ENCODE measurements at places on chromosomes 6 and 20. TPM values are rescaled to one million over a fixed set of nuclear protein-coding genes. Genes with fewer than 3 reads are reported as not detected.

- H3K36me3 ChIP-seq, result no peaks in the 10 kb centered on the region
- H3K27ac ChIP-seq, result no peak overlapping the region
- no peak overlapping the region for H3K4me3 ChIP-seq
- no peak for DNase-seq
These were observed 1.7 kb downstream of the C20orf204 start for GRCh38 chr20:64037498-64038213.

GRCh38 chr6:101396548-101397173, 3.2 kb downstream of the GRIK2 start:
- H3K4me1 ChIP-seq, result peaks cover 2% of the 10 kb centered on the region
- H3K27me3 ChIP-seq, result peaks cover 65% of the 10 kb centered on the region
- H3K4me3 ChIP-seq, result no peak overlapping the region
- no peak overlapping the region for H3K27ac ChIP-seq
- peak; percentile 83 for DNase-seq

- DNase-seq, result no peak
- H3K4me3 ChIP-seq, result no peak overlapping the region
- H3K27ac ChIP-seq, result no peak overlapping the region
- no peaks in the 10 kb centered on the region for H3K27me3 ChIP-seq
- no peaks in the 10 kb centered on the region for H3K36me3 ChIP-seq
These were observed 30.0 kb upstream of the SMIM29 start for GRCh38 chr6:34278833-34279232.

DNA sequence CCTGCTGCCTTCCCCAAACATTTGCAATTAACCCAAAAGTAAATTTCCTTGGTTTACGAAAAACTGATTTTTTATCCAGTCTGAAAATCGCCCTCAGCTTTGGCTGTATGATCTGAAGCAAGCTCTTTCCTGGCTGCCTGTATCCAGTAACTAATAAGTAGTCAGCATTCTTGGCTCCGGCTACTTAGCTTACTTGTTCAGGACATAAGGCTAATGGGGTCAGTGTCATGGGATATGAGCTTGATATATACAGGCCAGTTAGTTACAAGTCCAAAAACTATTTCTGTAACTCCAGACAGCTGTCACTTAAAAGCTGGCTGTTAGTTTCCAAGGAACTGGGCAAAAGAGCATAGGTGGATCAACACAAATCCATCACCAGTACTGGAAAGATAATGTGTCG, 56.2 kb downstream of the KHDC1L start:
- no peaks in the 10 kb centered on the region for H3K27me3 ChIP-seq
- no peak overlapping the region for H3K27ac ChIP-seq
- no peaks in the 10 kb centered on the region for H3K36me3 ChIP-seq
- no peaks in the 10 kb centered on the region for H3K4me1 ChIP-seq
- no peak overlapping the region for H3K4me3 ChIP-seq

DNA sequence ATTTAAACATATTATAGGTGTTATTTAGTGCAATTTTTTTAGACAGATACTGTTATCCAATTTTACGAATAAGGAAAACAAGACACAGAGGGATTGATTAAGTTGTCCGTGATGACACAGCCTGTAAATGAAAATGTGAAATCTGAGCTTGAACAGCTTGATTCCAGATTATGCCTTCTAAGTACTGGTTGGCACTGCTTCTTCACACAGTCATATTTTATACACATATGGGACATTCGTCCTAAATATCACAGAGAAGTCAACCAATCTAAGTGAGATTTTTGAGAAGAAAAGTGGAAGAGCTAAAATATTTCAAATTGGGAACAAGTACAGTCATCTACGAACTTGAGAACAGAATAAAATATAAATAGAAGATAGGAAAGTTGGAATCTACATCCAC, 756.3 kb downstream of the BCKDHB start:
- no peak overlapping the region for H3K4me3 ChIP-seq
- no peak for DNase-seq
- no peaks in the 10 kb centered on the region for H3K4me1 ChIP-seq
- H3K27ac ChIP-seq, result no peak overlapping the region

DNA sequence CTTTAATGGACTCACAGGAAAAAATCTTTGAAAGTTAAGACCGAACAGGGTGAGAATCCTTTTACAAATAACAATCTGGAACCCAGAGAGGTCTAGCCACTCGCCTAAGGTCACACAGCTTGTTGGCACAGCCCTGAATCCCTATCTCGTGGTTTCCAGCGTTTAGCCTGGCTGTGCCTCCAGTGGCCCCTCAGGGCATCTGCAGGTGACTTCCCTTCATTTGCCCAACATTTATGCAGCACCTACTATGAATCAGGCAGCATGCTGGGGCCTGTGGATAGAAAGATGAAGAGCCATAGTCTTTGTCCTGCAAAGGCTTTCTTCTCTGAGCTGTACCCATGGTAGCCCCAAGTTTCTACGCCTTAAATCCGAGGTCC, 2.6 kb upstream of the NR2E1 start:
- peaks cover 100% of the 10 kb centered on the region for H3K27me3 ChIP-seq
- H3K36me3 ChIP-seq, result no peaks in the 10 kb centered on the region
- no peak overlapping the region for H3K4me3 ChIP-seq
- H3K27ac ChIP-seq, result no peak overlapping the region

- H3K4me3 ChIP-seq, result no peak overlapping the region
- no peak overlapping the region for H3K27ac ChIP-seq
- H3K27me3 ChIP-seq, result no peaks in the 10 kb centered on the region
- no peaks in the 10 kb centered on the region for H3K4me1 ChIP-seq
These were observed 23.1 kb downstream of the ACOT13 start for GRCh38 chr6:24689964-24690363.

GRCh38 chr6:107460083-107460631, 793 bp upstream of the PDSS2 start:
- peak overlapping the region; percentile 83 for H3K27ac ChIP-seq
- H3K36me3 ChIP-seq, result no peaks in the 10 kb centered on the region
- H3K4me1 ChIP-seq, result no peaks in the 10 kb centered on the region
- H3K27me3 ChIP-seq, result no peaks in the 10 kb centered on the region
- peak overlapping the region; percentile 53 for H3K4me3 ChIP-seq
- DNase-seq, result no peak

GRCh38 chr6:79718509-79719247, 87.5 kb downstream of the SH3BGRL2 start:
- H3K27me3 ChIP-seq, result no peaks in the 10 kb centered on the region
- no peak for DNase-seq
- no peak overlapping the region for H3K27ac ChIP-seq
- no peak overlapping the region for H3K4me3 ChIP-seq

GRCh38 chr6:40947876-40948526, 91.0 kb downstream of the UNC5CL start:
- no peak overlapping the region for H3K27ac ChIP-seq
- H3K4me1 ChIP-seq, result peaks cover 16% of the 10 kb centered on the region
- H3K36me3 ChIP-seq, result no peaks in the 10 kb centered on the region
- H3K27me3 ChIP-seq, result no peaks in the 10 kb centered on the region
- H3K4me3 ChIP-seq, result no peak overlapping the region

DNA sequence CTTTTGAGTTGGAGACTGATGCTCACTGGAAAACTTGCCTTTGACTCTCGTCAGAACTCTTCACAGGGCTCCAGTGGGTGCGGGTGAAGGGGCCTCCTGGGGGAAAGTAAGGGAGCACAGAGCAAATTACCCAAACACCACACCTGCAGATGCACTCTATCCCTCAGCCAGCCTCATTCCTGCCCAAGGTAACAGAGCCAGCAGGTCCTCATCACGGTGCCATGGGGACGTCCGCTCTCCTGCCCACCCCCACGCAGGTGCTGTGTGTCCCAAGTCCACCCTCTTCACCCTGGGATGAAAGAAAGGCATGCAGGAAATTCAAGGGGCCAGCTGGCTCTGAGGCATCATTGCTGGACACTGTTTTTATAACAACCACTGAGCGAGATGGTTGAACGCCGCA, 269.0 kb downstream of the SMOC2 start:
- no peak overlapping the region for H3K27ac ChIP-seq
- DNase-seq, result no peak
- H3K36me3 ChIP-seq, result no peaks in the 10 kb centered on the region
- H3K27me3 ChIP-seq, result no peaks in the 10 kb centered on the region
- H3K4me3 ChIP-seq, result no peak overlapping the region

- no peaks in the 10 kb centered on the region for H3K36me3 ChIP-seq
- no peaks in the 10 kb centered on the region for H3K27me3 ChIP-seq
- H3K4me3 ChIP-seq, result no peak overlapping the region
- H3K27ac ChIP-seq, result no peak overlapping the region
- H3K4me1 ChIP-seq, result no peaks in the 10 kb centered on the region
These were observed 85.9 kb downstream of the CEP162 start for GRCh38 chr6:84141521-84141920.

- H3K4me1 ChIP-seq, result peaks cover 1% of the 10 kb centered on the region
- no peak overlapping the region for H3K27ac ChIP-seq
- no peaks in the 10 kb centered on the region for H3K36me3 ChIP-seq
- no peak overlapping the region for H3K4me3 ChIP-seq
These were observed 64.5 kb downstream of the CDC5L start for GRCh38 chr6:44451803-44452695.

DNA sequence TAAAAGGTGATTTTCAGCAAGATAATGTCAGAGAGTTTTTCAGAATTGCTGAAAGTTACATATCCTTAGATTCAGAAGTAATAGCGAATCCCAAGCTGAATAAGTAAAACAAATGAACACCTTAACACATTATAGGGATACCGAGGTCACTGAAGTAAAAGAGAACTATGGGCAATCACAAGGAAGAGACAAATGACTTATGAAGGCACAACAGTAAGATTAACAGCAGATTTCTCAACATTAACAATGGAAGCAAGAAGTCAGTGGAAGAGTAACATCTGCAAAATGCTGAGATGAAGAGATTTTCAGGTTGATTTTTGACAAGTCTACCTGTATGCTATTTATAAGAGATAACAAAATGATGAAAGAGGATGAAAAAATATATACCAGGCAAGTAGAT, 86.1 kb upstream of the EZR start:
- no peak overlapping the region for H3K27ac ChIP-seq
- H3K36me3 ChIP-seq, result no peaks in the 10 kb centered on the region
- no peaks in the 10 kb centered on the region for H3K27me3 ChIP-seq
- peaks cover 6% of the 10 kb centered on the region for H3K4me1 ChIP-seq
- DNase-seq, result no peak

- DNase-seq, result no peak
- no peak overlapping the region for H3K27ac ChIP-seq
- no peaks in the 10 kb centered on the region for H3K4me1 ChIP-seq
These were observed 19.0 kb downstream of the SENP6 start for GRCh38 chr6:75620381-75621304.

- H3K27ac ChIP-seq, result no peak overlapping the region
- H3K27me3 ChIP-seq, result peaks cover 3% of the 10 kb centered on the region
- H3K4me1 ChIP-seq, result no peaks in the 10 kb centered on the region
- DNase-seq, result no peak
- H3K36me3 ChIP-seq, result no peaks in the 10 kb centered on the region
These were observed 209.8 kb downstream of the BMP7 start for GRCh38 chr20:57056651-57057050.

- H3K4me1 ChIP-seq, result no peaks in the 10 kb centered on the region
- no peak for DNase-seq
- no peaks in the 10 kb centered on the region for H3K36me3 ChIP-seq
- H3K27me3 ChIP-seq, result no peaks in the 10 kb centered on the region
- H3K27ac ChIP-seq, result no peak overlapping the region
These were observed 654.2 kb upstream of the MAP3K7 start for GRCh38 chr6:91240878-91241603.

DNA sequence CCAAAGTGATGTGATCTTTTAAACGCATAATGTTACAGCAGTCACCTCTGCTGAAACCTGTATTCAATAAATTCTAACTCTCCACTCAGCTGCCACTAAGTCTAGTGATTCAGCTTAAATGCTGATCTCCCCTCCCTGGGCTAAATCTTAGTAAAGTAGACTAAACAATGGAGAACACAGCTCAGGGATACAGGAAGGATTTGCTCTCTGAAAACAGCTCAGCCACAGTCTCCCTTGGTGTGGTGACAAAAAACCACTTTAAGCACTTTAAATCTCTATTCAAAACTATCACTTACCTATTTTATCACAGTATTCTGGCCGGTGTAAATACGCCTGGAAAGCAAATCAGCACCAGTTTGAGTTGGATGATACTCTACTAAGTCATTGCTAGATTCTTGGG, 130.6 kb downstream of the RFX6 start:
- H3K4me1 ChIP-seq, result no peaks in the 10 kb centered on the region
- H3K4me3 ChIP-seq, result no peak overlapping the region
- no peaks in the 10 kb centered on the region for H3K36me3 ChIP-seq
- no peak overlapping the region for H3K27ac ChIP-seq
- no peaks in the 10 kb centered on the region for H3K27me3 ChIP-seq

DNA sequence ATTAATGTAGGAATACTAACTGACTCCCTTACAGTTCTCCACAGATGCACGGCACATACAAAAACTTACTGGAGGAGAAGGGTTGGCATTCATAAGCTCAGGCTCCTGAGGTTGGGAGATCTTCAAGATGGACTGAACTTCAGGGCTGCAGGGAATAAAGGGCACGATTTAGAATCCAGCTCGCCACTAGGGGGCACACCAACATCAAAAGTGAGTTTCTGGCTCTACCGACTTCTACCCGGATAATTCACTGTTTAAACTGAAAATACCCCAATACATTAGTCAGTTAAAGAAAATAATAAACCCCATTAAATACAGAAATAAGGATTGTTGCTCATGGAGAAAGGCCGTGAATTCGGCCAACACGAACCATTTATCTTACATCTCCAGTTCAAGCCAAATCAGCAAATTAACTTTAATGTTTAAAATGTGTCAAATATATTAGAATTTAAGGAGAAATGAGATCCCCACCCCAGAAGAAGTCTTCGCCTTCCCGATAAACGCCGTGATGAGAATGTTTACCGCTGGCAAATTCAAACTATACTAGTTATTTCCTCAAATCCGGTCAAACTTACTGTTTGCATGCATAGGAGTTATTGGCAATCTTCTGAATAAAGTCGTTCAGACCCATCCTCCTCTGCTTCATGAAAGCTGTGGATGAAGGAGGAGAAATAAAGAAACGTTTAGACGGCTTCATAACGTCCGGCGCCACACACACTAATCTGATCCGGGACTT, 121.7 kb upstream of the SLC2A12 start:
- H3K4me3 ChIP-seq, result peak overlapping the region; percentile 79
- no peaks in the 10 kb centered on the region for H3K27me3 ChIP-seq
- peak; percentile 89 for DNase-seq
- H3K27ac ChIP-seq, result peak overlapping the region; percentile 80
- peaks cover 15% of the 10 kb centered on the region for H3K4me1 ChIP-seq

DNA sequence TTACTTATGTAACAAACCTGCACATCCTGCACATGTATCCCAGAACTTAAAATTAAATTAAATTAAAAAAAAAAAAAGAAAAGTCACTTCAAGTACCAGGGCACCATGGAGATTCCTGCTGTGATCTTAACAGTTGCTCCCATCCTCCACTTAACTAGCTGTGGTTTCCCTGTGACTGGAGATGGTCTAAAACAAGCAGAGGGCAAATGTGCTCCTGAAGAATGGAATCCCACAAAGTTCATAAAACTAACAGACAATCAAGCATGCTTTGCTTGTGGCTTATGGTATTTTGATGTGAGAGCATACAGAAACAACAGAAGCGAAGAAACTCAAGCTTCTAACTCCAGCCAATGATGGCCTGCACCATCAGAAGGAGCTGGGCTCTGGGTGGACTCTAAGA, 153.6 kb upstream of the KCNK16 start:
- H3K4me3 ChIP-seq, result no peak overlapping the region
- no peaks in the 10 kb centered on the region for H3K36me3 ChIP-seq
- H3K27ac ChIP-seq, result peak overlapping the region; percentile 11
- no peaks in the 10 kb centered on the region for H3K4me1 ChIP-seq
- no peaks in the 10 kb centered on the region for H3K27me3 ChIP-seq
- DNase-seq, result no peak

BPIFB2 gene
- 0.30 TPM for polyA plus RNA-seq

SLC22A2 gene
- polyA plus RNA-seq, result 1.5 TPM

TFAP2D gene
- polyA plus RNA-seq, result not detected

TMEM151B gene
- polyA plus RNA-seq, result 1.0 TPM

BPIFB6 gene
- not detected for polyA plus RNA-seq

TXNDC5 gene
- polyA plus RNA-seq, result 238 TPM

GSTA3 gene
- polyA plus RNA-seq, result not detected

TTLL9 gene
- polyA plus RNA-seq, result 0.18 TPM

SGK2 gene
- 8.8 TPM for polyA plus RNA-seq

CLDN20 gene
- polyA plus RNA-seq, result 0.38 TPM

APOBEC2 gene
- polyA plus RNA-seq, result 2.8 TPM

IRAK1BP1 gene
- 2.7 TPM for polyA plus RNA-seq

ARMH2 gene
- not detected for polyA plus RNA-seq
